Stomach (tissue), 19 donors: ENCODE measurements at places on chromosomes 13 and 19. TPM values are rescaled to one million over a fixed set of nuclear protein-coding genes. Genes with fewer than 3 reads are reported as not detected.

DNA sequence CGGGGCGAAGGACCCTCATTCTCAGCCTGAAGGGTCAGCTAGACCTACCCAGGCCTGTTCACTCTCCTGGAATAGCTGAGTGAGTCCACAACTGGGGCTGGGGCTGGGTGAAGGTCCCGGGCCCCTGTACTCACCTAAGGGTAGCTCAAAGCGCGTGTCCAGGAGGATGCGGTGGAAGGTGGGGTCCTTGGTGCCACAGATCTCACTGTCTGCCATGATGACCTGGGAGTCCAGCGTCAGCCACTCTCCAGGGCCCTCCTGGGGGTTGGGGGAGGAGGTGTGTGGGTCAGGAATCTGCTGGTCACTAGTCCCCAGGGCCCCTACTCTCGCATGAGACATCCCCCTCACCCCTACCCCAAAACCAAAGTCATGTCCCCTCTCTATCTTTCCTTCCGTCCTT is 18.7 kb downstream of the UNC13A start:
- DNase-seq: no peak

DNA sequence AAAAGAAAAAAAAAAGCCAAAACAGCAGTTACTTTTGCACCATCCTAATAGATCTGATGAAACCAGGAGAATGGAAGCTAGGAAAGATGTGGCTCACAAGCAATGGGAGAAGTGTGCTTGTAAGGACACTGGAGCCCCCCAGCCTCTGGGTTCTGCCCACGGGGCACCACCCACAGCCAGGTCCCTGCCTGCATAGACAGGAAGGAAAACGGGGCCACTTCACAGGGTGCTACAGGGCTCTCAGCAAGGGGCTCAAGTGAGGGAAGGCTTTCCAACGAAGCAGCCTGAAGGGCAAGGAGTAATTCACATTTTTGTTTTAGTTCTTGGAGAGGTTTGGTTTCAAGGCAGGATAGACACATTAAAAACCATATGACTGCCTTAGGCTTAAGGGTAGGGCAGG is 42.7 kb downstream of the BRD4 start:
- DNase-seq: no peak

- peak; percentile 73 for DNase-seq
Measured at GRCh38 chr13:26872525-26873385, 112.2 kb upstream of the GPR12 start.

DNA sequence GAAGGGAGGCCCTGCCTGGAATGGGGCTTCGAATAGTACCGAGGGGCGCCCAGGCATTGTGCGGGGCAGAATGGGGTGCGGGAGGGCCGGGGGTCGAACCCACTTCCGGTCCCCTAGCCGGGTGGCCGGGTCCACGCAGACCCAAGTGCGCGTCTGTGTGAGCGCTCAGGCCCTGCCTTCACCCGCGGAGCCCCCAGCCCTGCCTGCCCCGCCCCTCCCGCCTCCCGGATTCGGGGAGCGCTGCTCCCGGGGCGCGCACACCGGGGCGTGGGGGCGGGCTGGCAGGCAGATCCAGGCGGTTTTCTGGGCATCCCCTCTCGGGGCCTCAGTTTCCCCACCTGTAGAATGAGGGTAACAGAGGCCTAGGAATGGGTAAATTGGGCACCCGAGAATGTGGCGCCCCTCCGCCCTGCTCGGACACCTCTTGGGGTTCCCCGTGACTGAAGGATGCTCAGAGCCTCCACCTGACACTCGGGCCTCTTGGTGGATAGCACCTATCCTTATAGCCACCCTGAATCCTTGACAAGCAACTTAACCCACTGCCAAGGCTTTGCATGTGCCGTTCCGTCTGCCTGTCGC is 682 bp downstream of the PIK3R2 start:
- DNase-seq: peak; percentile 72

GRCh38 chr13:95083758-95084157 is 217.5 kb downstream of the ABCC4 start:
- no peak for DNase-seq

DNA sequence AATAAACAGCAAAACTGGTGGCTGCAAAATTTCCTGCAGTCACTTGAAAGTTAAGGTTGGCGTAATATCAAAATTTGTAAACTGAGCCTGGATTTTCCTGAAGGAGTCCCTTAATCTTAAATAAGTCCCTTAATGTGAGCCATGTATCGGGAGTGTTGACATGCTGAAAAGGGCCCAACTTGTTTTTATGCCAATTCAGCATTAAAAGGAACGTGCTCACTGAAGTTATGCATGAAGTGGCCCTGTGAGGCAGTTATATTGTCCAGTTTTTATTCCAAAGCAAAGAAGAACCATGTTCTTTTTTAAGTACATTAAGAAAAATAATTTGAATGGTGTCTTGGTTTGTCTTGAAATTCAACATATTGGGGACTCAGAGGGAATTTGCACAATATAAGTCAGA is 1766.9 kb downstream of the SLITRK1 start:
- DNase-seq: no peak

GRCh38 chr13:29196409-29197074 is 376.4 kb downstream of the MTUS2 start:
- DNase-seq: no peak

DNA sequence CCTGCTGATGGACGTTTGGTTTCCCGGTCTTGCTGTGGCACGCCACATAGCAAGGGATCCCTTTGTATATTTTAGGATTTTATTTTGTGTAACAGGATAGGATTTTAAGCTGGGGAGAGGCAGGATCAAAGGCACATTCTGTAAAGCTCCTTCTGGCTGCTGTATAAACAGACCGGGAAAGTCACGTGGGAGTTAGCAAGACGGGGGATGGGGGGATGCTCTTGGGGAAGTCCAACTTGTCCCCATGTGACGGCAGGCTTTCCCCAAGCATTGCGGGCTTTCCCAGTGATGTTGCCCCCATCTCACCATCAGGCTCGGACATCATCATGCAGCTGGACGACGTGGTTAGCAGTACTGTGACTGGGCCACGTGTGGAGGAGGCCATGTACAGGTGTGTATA is 5.8 kb downstream of the QTRT1 start:
- no peak for DNase-seq

- DNase-seq: no peak
Measured at GRCh38 chr13:22447132-22447886, 733.5 kb upstream of the SGCG start.

GRCh38 chr13:41960211-41960636 is 685 bp downstream of the VWA8 start:
- peak; percentile 53 for DNase-seq

DNA sequence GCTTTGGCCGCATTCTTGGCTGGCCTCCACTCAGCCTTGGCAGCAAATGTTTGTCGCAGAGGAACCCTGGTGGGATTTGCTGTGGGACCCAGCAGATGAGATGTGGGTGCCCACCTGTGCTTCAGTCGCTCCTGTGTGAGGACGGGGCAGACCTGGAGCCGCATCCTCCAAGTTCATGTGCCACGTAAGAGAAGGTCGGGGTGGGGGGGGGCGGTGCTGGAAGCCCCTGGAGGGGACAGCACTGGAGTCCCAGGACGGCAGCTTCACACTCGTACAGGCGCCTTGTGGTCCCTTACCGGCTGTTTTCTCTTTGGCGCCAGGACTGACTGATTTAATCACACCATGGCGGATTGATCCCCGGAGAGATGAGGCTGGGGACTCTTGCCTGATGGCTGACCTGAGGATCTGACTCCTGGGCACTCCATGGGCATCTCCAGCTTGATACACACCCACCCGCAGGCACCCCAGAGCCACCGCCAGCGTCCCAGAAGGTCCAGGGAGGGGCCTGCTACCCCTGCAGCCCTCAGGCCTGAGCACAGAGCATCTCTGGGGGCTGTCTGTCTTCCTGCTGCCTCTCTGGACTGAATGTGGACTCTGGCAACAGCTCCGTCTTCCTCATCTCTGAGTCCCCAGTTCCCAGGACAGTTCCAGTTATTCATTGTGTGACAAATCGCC is 10.0 kb upstream of the GRTP1 start:
- no peak for DNase-seq

DNA sequence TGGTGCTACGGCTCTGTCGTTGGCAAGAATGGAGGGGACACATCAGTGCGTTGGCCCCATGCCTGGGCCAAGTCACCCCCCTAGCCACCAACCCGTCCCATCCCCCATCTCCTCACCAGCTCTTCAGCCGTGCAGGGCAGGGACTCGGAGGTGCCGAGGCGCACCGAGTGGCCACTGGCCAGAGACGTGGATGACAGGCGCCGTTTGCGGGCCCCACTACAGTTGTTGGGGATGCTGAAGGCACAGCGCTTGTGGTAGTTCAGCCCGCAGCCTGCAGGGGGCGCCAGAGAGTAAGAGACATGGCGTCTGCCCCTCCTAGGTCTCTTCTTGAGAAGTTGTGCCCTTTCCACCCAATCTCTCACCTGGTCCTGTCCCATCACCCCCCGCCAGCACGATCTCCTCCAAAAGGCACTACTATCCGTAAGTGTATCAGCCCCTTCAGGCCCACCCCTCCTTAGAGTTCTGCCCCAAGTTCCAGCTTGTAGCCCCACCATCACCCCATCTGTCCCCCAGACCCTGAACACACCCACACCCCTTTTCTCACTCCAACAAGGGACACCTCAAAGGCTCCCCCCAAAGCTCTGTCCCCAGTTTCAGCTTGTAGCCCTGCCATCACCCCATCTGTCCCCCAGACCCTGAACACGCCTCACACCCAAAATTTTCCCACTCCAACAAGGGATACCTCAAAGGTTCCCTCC is 12.4 kb downstream of the PRKD2 start:
- peak; percentile 85 for DNase-seq

- DNase-seq: peak; percentile 93
Measured at GRCh38 chr13:98416408-98416807, 160.5 kb downstream of the STK24 start.

ZNF98 gene
- total RNA-seq: 5.3 TPM

- no peak for DNase-seq
Measured at GRCh38 chr13:41494202-41494601, 36.9 kb downstream of the RGCC start.

UHRF1 gene
- 6.4 TPM for total RNA-seq

DHRS12 gene
- total RNA-seq: 12.5 TPM

- no peak for DNase-seq
Measured at GRCh38 chr19:57706346-57706745, 2.7 kb downstream of the ZNF154 start.

ACOD1 gene
- total RNA-seq: not detected

RNF225 gene
- total RNA-seq: not detected

- no peak for DNase-seq
Measured at GRCh38 chr13:97074618-97075017, 80.3 kb upstream of the OXGR1 start.

DNA sequence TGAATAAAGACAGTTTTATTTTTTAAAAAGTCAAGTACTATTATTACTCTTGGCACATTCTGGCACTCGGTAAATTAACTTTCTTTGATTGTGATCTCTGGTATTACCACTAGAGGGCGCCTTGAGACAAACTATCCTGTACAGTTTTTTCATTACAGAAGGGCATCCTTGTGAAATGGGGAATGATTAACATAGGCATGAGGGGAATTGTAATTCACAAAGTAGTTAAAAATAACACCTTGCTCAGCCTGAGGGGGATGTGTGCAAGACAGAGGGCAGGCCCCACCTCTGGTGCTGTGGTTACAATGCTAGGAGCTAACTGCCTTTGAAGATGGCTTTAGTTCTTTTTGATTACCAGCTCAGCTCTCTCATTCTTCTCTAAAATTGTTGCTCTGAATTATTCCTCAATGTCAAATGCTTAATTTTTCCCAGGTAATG is 24.2 kb upstream of the C1QTNF9B start:
- DNase-seq: no peak
